ENCODE measurements at places on chromosomes 6 and 20.

GRCh38 chr20:50731930-50732690 is 730 bp downstream of the PARD6B start:
- DNase-seq, result no peak

DNA sequence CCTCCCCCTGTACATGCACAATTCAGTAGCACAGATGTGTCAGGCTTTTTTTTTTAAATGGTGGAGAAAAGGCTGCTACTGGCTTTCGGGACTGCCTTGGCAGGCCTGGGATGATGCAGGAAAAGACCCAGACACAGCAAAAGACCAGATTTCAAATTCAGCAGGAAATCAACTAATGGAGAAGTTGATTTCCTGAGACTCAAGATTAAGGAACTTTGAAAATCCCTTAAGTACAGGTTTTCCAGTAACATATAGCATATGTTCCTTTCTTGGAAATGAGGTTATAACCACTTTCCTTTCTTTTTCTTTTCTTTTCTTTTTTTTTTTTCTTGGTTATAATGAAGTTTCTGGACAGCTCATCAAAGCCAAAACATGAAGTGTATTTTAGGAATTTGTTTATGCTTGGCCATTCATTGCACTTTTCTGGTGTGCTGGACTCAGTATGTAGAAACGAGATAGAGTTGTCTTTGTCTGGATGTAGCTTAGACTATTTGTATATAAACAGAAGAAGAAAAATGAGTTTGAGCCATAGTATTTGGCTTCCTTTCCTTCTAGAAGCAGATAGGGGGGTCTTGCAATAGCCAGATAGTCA is 119.4 kb downstream of the SASH1 start:
- no peak for DNase-seq

DNA sequence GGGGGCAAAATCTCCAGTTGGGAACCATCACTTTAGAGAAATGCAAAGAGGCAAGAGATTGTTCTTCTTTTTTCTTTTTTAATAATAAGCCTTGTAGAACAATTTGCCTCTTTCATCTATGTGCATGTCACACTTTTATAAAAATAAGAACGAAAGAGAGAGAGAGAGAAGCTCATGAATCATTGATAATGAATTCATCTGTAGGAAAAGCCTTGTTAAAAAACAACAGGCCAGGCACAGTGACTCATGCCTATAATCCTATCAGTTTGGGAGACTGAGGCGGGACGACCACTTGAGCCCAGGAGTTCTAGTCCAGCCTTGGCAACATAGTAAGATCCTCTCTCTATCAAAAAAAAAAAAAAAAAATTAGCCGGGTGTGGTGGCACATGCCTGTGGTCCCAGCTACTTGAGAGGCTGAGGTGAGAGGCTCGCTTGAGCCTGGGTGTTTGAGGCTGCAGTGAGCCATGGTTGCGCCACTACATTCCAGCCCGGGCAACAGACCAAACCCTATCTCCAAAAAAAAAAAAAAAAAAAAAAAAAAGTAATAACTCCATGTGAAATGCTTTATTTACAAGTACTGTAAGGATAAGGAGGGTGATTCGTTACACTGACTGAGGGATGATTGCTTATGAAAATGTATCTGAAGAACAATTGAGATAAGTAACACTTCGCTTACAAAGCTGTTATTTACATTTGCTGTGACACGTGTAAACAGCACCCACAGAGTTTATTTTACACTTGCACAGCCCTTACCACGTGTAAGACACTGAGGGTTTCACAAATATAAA is 6.0 kb downstream of the CCN5 start:
- no peak for DNase-seq

DNA sequence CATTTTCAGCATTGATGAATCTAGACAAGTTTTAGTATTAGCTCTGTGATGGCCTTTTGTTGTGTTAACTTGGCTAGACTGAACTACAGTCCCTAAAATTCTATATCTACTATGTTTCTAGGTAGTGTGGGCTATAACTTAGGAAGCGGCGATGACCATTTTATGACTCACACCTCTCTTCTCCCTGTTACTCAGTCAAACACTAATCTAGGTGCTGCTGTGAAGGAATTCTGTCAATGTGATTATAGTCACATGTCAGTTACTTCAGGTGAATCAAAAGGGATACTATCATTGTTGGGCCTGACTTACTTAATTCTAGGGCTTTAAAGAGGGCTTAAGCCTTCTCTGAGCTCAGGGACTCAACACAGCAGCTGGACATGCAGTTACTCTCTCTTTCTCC is 691.5 kb upstream of the MAP3K7 start:
- no peak for DNase-seq

GRCh38 chr6:11744753-11745152 is 33.9 kb downstream of the ADTRP start:
- no peak for DNase-seq

- DNase-seq, result no peak
These were observed 39.1 kb downstream of the EPB41L2 start for GRCh38 chr6:131023834-131024504.

DNA sequence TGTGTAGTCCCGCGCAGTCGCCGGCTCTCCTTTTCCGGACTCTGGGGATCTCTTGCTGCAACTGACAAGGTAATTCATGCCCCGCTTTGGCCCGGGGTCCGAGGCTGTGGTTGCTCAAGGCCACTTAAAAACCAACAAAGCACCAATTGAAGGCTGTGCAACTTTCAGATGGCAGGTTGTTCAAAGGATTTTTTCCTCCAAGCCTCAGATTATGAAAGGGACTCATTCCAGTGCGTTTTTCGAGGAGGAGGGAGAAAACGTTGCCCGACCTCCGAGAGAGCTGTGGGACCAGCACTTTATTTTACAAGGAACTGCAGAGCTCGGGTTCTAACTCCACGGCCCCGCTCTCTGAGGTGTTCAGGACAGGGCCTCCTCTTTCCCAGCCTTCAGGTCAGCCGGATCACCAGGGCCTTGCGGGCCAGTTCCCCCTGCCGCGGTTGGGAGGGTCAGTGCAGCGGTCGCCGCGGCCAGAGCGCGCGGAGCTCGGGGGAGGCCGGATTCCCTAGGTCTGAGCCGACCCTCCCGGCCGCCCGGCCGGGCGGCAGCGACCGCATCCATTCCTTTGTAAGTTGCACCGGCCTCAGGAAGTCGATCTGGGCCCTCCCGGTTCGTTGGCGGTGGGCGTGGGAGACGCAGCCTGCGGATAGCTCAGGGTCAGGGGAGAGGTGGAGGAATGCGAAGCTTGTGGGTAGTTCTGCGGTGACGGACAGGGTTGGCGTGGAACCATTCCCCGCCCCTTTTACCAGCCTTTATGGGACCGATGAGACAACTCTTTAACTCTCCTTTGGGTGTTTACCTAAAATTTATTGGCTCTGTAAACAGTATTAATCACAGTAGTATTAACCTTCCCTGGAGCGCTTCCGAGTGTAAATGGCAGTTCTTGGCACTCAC is 1.6 kb downstream of the UTRN start:
- DNase-seq, result no peak

GRCh38 chr6:84719152-84719551 is 45.2 kb downstream of the TBX18 start:
- no peak for DNase-seq

GRCh38 chr6:53614676-53615075 is 50.9 kb downstream of the KLHL31 start:
- DNase-seq, result no peak

- no peak for DNase-seq
These were observed 1.2 kb upstream of the DSE start for GRCh38 chr6:116369540-116369939.

GRCh38 chr6:41663568-41663967 is 25.3 kb downstream of the MDFI start:
- no peak for DNase-seq

DNA sequence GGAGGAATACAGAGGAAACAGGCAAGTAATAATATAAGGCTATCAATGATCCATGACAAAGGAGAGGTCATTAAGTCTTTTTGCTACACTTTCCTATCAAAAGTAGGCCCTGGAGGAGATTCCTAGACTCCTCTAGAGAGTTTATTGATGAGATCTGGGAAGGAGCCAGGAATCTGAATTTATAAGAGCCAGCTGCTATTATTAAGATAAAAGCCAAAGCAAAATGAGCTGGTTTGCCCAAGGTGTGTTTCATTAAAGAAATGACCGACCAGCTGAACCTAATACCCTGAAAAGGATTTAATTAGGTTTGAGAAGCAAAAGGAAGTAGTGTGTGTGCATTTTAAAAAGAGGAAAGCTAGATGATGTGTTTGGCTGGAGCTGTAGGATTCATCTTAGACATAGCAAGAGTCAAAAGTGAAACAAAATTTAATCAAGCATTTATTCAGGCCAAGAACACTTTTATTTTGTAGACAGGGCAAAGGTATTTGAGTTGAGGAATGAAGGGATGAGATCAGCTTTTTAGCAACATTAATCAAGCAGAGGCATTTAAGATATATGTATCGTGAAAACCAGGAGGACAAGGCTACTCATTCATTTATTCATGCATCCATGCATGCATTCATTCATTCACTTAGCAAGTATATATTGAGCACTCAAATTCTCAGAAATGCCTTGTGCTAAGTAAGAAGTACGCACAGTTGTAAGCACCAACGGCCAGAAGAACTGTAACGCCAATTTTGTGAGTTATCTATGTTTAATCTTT is 43.5 kb upstream of the SCAF8 start:
- no peak for DNase-seq

- DNase-seq, result no peak
These were observed 21.2 kb upstream of the ABT1 start for GRCh38 chr6:26575494-26575939.

DNA sequence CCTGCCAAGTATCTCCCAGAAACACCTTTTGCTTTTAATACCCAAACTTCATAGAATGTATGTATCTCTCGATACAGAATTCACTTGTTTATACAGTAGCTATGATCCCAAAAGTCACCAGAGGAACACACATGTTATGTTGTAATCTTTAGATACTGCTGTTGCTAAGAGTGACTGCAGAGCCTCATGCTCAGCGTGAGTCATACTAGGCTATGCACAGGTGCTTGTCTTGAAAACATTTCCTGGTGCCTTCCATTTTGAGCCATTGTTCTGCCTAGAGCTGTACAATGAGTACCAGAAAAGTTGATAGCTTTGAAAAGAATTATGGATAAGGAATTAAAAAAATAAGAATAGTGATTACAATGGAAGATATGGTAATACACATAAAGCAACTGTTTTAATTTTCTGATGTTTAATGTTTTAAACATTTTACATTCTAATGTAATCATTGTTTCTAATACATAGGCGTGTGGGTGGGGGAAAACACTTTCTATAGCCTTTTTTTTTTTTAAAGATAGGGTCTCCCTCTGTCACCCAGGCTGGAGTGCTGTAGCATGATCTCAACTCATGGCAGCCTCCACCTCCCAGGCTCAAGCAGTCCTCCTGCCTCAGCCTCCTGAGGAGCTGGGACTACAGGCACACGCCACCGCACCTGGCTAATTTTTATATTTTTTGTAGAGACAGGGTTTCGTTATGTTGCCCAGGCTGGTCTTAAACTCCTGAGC is 79.4 kb downstream of the CD24 start:
- DNase-seq, result no peak

DNA sequence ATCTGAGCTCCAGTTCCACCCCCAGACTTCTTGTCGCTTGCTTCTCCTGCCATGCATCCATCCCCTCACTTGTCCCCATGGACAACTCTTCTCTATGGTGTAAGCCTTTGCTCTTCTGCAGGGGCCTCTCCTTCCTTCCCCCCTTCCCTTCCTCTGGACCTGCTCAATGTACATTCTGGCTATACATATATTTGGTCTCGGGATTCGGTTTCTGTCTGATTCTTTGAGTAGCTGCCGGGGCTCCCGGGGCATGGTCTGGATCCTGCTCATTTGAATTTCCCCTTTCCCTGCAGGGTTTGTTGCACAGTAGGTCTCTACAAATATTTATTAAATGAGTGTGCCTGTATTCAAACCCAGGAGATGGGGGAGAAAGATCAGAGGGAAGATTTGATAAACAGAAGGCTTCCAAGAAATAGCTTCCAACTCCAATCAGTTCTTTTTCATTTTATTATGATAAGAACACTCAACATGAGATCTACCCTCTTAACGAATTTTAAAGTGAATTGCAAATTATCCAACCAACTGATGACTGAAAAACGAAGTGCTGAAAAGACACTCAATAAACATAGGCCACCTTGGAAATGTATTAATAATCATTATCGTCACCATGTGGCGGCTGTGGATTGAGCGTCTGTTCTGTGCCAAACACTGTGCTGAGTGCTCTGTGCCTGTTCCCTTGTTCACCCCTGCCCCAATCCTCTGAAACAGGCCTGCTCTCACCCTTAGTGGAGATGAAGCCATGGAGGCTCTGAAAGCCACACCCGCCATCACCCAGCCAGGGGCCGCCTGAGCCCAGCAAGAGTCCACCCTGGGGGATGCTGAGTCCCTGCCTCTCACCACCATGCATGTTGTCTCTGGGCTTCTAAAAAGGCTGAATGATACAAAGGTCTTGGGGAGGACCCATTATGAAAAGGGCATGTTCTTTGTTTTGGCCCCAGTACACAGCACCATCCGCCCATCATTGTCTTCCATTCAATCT is 34.3 kb upstream of the APCDD1L start:
- DNase-seq, result no peak

DNA sequence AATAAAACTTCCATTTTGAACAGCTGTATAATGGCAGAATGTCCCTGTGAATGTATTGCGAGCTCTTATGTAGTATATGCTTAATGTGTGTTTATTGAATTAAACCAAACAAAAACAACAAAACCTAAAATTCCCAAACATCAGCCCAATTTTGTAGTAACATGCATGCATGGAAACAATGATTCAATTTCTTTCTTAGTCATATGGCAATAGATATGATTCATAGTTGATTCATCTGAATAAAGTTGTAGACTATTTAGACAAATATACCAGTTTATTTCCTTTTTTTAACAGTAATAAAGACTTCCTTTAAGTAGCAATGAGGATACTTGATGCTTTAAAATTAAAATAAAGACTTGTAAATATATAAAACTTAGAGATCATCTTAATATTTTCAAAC is 670.6 kb downstream of the CD109 start:
- DNase-seq, result no peak

DNA sequence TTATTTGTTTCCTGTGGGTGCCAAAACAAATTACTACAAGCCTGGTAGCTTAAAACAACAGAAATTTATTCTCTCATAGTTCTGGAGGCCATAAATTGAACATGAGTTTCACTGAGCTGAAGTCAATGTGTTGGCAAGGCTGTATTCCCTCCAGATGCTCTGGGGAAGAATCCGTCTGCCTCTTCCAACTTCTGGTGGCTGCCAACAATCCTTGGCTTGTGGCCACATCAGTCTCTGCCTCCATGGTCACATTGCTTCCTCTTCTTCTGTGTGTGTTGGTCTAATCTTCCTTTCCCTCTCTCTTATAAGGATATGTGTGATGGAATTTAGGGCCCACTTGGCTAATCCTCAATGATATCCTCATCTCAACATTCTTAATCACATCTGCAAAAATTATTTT is 92.8 kb upstream of the EPB41L1 start:
- DNase-seq, result no peak

- DNase-seq, result no peak
These were observed 57.6 kb upstream of the IPCEF1 start for GRCh38 chr6:154414021-154414813.

GRCh38 chr20:51379601-51380341 is 162.7 kb downstream of the NFATC2 start:
- no peak for DNase-seq

- no peak for DNase-seq
These were observed 152.7 kb downstream of the CD83 start for GRCh38 chr6:14270142-14270893.

Data from bone marrow (tissue), 2 donors.